ENCODE measurements at places on chromosomes 5 and 9.

- DNase-seq = no peak
Measured at GRCh38 chr5:175657593-175658271, at the start of gene HRH2. Gene HRH2, plus strand, starts transcription at chr5:175658071. Its CDS starts 25,163 bp downstream, at chr5:175683234.

DNA sequence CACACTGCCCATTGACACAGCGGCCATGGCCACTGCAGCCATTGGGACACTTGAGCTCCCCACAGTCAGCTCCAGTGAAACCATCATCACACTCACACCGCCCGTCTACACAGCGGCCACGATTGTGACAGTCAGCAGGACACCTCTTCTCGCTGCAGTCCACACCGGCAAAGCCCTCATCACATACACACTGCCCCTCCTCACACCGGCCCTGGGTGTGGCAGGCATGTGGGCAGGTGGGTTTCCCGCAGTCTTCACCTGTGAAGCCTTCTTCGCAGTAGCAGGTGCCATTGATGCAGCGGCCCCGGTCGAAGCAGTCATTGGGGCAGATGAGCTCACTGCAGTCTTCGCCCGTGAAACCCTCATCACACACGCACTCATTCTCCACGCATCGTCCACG, 31.5 kb downstream of the TNC start:
- no peak for DNase-seq

DNA sequence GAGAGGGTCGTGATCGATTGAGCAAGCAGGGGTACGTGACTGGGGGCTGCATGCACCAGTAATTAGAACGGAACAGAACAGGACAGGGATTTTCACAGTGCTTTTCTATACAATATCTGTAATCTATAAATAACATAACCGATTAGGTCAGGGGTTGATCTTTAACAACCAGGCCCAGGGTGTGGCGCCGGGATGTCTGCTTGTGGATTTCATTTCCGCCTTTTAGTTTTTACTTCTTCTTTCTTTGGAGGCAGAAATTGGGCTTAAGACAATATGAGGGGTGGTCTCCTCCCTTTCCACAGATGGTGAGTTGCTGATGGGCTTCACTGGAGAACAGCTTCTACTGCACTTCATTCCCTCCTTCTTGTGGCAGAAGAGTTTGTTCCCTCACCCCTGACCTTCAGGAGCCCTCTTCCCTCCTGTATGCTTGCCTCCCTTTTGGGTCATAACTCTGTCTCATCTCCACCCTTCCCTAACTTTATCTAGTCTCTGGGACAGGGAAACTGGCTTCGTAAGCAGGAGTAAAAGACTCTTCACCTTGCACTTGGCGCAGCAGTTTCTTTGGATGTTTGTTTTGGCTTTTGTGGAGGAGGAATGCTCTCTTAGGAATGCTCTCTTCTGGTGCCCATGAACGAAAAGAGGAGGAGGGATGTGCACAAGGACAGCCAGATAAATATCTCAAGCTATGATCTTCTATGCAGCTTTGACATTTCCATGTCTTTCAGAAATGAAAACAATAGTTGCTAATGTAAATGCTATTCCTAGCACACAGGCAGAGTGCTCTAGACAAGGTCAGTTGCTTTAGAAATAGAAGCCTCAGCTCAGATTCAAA, 139.8 kb upstream of the RPS23 start:
- DNase-seq = no peak

- DNase-seq = no peak
Measured at GRCh38 chr5:151270599-151270998, 17.6 kb downstream of the GM2A start.

DNA sequence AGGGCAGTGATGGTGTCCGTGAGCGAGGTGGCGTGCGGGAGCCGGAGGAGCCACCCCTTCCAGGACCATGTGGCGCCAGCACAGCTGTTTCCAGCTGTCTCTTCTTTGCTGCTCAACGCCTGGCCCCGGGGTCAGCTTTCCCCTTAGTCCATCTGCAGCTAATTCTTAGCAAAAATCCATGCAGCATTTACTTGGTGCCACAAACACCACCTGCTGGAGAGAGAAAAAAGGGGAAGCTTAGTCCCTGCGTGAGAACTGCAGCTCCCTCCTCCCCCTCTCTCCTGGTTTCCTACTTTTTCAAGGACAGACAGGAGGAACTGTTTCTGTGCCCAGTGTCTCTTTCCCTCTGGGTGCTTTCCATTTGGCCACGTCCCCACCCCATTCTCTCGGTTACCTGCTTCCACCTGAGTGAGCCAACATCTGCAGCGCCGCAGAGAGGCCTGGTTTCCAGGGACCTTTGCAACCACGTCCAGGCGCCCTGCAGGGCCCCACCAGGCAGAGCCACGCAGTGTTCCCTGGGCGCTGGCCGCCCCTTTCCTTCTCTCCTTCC, 3.4 kb downstream of the SLC6A19 start:
- no peak for DNase-seq

GRCh38 chr9:81389569-81389993, 299.8 kb downstream of the TLE1 start:
- no peak for DNase-seq

DNA sequence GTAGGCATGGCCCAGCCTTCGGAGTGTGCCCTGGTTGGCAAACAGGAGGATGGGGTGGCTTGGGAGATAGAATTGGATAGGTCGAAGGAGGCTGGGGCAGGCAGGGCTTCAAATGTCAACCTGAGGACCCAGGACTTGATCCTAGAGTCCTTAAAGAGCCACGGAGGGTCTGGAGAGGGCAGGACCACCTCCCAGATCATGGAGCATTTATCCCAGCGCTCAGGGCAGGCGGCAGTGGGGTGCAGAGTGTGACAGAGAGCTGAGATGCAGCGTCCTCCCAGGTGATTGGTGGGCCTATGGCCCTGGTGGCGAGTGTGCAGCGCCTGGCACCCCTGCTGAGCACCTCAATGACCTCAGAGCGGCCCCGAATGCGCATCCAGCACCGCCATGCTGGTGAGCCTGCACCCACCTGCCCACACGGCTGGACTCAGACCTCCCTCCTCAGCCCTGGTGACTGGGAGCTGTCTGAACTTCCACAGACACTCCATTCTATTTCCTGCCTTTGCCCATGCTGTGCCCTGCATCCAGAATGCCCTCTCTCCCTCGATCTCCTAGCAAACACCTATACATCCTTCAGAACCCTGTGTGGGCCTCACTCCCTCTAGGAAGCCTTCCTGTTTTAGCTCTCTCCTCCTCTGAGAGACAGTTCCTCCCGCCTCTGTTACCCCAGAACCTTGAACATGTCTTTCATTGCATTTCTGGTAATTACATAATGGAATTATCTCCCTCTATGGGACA, 6.3 kb downstream of the ADGRD2 start:
- no peak for DNase-seq

- DNase-seq = no peak
Measured at GRCh38 chr5:107512029-107512428, 158.7 kb downstream of the EFNA5 start.

DNA sequence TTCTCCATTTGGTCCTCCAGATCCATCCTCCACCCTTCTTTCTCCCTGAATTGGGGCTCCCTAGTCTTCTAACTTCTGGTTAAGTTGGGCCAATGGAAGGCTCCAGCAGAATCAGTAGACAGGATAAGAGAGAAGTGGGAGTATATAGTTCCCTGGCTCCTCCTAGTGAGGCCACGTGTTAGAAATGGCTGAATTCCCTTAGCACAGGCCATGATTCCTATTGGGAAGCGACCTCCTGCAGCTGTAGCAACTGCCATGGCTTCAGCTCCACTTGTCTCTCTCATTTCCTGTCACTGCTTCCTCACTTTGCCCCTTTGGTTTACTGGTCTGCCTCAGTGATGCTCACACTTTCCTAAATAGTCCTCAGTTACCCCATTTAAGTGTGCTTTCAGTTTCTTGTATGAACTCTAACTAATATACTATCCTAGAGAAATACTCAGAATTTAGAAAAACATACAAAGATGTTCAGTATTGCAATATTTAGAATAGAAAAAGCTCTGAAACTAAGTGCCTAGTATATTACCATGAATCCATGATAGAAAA, 104.8 kb upstream of the SMARCA2 start:
- DNase-seq = no peak

DNA sequence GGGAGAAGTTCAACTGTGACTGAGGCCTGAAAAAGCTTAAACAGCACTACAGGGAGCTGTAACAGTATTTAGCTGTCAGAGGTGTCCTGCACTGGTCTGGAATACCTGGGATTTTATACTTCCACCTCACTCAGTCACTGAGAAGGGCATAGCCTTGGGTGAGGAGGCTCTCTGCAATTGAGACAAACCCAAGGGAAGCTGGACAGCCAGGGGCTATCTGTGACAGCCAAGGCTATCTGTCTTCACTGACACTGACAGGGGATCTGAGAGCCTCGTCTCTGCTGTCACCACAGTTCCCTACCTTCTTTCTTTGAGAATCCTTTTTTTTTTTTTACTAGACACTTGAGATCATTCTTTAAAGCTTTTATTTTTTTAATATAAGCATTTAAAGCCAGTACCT, 356.2 kb upstream of the CD180 start:
- DNase-seq = no peak

- DNase-seq = no peak
Measured at GRCh38 chr5:145792840-145793239, 42.3 kb downstream of the PRELID2 start.

DNA sequence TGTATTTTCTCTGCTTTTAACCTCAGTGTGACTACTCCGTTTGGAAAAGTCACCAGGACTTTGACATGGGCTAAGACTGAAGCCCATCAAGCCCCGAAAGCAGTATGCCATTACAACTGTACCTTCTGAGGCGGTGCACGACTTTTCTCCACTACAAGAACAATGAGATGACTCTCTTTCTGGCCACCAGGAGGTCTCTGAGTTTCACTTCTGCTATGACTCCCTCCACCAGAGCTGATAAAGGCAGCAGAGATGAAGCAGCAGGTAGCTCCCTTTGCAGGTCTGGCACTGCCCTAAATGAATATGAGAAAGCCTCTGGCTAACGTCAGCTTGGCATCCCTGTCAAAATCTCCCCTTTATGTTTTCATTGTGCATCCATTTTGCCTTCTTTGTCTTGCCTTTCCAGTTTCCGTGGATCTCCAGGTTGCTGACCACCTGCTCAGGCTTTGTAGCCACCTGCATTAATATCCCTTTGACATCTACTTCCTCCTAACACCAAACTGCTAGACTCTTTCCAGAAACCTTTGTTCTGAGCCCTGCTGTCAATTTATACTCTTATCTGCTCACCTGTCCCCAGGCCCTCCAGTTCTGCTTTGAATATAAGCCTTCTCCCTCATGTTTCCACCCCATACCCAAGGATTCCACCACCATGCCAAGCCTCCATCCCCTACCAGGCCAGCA, 221.7 kb downstream of the ZNF608 start:
- no peak for DNase-seq

DNA sequence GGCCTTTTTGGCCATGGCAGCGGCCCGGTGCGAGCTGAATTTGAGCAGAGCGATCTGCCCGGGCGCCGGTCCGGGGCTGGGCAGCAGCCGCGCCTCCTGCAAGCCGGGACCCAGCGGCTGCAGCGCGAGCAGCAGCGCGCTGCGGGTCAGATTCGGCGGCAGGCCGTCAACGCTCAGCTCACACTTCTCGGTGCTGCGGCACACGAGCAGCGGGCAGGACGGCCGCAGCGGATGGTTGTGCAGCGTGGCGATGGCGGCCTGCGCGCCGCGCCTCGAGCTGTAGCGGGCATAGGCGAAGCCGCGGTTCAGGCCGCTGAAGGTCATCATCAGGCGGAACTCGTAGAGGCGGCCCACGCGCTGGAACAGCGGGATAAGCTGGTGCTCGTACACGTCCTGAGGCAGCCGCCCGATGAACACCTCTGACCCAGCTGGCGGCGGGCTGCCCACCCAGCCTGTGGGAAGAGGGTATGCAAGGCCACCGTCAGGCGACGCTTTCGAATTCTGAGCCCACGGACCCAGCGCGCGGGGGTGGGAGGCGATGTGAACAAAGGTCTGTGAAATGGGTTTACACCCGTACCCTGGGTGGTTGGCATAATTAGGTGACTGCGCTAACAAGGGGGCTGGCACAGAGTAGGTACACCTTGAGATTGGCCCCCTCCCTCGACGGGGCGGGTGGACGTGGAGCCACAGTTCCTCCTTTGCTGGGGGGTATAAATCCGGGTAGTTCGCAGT, 755 bp downstream of the DND1 start:
- no peak for DNase-seq

GRCh38 chr9:16915126-16915831, 44.8 kb upstream of the BNC2 start:
- DNase-seq = no peak

DNA sequence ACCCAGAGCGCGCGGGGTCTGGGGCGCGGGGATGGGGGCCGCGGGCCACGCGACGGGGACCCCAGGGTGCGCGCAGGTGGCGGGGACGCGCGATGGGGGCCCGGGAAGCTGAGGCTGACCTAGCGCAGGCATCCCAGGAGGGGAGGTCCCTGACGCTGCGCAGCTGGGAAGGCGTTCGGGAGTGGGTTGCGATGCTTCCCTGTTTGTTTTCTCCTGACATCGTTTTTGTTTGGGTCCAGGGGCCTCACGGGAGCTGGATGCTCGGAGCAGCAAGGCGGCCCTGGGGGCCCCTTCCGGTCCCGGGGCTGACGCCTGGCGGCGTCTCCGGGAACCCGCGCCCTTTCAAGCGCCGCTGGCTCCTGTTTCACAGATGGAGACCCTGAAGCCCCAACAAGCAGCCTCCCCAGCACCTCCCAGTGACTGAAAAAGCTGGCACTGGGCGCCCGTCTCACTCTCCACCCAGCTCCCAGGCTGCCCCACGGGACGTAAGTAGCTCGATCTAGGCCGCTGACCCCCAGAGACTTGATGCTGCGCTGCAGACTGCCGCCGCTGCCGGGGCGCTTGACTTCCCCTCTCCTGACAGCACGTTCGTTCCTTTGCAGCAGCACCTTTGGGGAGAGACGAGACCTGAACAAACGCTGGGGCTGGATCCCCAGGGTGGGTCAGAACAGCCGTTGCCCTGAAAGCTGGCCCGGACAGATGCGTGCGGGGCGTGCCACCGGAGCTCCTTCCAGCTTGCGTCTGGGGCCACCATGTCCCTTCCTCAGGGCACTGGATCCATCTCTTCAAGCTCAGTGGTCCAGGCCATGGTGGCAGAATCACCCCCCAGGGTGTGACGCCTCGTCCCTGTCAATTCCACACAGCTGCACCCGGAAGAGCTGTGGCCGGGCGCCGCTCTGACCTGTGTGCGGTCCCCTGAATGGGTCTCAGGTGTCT, 593 bp downstream of the BRD3OS start:
- DNase-seq = no peak

- DNase-seq = no peak
Measured at GRCh38 chr5:68134033-68134668, 81.4 kb upstream of the PIK3R1 start.

DNA sequence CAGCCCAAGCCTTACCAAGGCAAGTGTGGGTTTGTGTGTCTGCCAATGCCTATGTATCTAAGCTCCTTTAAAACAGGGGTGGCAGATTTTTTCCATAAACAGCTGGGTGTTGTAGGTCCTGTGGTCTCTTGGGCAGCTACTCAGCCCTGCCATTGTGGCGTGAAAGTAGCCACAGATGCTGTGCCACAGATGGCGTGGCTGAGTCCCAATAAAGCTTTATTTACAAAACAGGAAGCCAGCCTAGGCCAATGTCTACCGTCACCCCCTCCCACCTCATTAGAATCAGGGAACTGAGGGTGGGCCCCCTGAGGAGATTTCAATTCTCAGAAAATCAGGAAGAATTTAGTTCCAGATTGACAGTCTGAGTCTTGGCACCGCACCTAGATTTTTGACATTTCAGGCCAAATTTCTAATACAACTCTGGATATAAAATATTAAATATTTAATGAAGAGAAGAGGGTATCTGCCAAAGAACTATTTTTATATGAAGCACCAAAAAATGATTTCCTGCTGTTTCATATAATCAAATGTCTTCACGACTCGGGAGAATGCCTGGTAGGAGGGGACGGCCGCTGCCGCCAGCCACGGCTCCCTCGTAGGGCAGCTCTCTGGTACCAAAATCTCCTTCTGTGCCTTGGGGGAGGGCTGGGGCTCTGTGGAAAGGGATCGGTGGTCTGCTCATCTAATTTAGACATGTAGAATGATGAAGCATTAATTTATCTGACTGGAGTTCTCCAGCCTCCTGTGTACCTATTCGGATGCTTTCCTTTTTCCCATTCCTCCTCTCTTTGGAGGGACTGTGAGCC, 420.9 kb downstream of the IRX2 start:
- DNase-seq = no peak

Measured in stimulated activated CD8-positive, alpha-beta memory T cell treated with anti-CD3 and anti-CD28 coated beads, Interleukin-7, amount 100 ng/mL, for 4 hours (primary cell).